ENCODE measurements at places on chromosomes 13 and 19.

GRCh38 chr13:104898484-104898883 is 1637.0 kb downstream of the EFNB2 start:
- no peak for DNase-seq

- no peak for DNase-seq
Measured at GRCh38 chr19:6069268-6069791, 41.0 kb downstream of the RFX2 start.

- peak; percentile 50 for DNase-seq
Measured at GRCh38 chr13:32045982-32046785, 14.6 kb downstream of the FRY start.

DNA sequence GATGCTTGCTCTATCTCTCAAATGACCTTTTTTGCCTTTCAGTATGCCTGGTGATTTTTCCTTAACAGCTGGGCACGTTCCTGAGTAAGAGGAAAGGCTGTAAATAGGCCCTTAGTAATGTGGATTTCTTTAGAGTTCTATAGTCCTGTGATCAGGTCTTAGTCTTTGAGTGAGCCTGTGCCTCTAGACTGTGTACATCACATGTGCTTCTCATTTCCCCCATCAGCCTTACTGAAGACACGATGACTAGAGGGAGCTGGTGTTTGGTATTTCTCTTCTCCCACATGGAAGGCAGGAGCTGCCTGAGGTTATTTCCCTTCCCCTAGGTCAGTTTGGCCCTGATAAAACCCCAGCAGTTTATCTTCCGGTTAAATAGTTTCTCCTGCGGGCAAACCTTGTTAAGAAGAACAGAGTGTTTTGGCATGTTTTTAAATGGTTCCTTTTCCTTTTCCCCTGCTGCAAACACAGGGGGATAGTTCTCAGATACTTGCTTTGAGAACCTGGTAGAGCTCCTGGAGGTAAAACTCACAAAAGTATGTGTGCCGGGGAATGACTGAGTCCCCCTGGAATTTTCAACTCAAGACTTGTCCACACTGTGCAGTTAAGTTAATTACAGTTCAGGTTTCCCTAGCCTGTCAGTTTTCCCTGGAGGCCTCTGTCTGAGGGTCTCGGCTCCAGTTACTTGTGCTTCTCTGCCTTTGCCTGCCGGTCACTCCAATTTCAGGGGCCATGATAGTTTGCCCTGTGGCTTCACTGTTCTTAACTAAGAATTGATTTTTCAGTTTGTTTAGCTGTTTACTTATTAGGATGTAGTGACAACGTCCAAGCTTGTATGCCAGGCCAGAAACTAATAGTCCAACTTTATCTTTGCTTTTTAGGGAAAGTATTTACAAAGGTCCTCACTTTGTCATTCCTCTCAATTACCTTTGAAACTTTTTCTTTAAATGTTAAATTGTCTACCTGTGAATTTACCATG is 94.4 kb downstream of the URI1 start:
- DNase-seq = no peak

GRCh38 chr13:76663592-76664335 is 222.4 kb downstream of the KCTD12 start:
- DNase-seq = peak; percentile 54

DNA sequence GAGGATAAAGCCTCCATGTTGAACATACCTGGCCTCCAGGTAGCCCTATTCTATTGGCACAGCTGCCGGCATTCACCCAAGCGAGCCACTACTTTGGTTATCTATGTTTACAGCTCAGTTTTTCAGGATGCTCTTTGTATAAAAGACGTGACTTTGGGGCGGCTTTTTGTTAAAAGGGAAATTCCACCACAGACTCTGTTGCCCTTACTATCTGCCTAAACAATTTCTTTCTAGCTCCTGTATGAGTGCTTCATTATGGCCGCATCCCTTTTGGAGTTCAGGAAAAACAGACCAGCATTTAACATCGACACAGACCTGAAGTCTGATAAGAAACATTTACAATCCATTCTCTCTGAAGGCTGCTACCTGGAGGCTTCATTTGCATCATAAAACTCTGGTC is 9.1 kb upstream of the IGSF23 start:
- DNase-seq = no peak

- DNase-seq = peak; percentile 92
Measured at GRCh38 chr13:44259045-44260027, 114.3 kb upstream of the SERP2 start.

DNA sequence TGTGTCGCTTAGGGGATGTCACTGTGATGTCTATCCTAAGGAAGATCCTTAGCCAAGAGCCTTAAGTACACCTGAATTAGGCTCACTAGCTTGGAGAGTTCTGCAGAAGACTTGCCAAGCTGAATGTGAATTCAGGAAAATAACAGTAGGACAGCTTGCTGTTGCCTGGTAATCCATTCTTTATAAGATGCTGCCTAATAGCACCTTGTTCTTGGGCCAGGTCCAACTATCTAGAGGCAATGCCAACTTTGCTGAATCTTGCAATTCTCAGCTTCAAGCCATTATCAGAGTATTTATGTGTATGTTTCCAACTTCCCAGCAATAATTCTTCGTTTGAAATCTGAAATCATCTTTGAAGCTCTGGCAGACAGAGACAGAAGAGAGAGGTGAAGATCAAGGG is 102.8 kb downstream of the PCDH17 start:
- no peak for DNase-seq

DNA sequence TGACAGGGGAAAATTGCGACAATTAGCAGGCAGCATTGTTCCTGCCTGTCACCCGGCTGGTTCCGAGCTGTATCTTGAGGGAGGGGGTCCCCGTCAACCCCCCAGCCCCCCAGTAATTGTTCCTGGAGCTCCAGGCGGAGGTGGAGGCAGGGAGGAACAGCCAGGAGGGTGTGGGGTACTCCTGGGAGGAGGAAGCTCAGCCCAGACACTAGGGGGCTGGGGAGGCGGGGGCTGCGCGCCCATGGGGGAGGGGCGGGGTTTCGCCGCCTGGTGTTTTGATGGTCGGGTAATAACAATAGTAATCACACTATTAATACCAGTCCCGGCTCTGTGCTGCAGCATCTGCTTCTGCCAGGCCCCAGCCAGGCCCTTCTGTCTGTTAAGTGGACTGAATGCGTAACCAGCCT is 8.6 kb downstream of the NPAS1 start:
- DNase-seq = no peak

DNA sequence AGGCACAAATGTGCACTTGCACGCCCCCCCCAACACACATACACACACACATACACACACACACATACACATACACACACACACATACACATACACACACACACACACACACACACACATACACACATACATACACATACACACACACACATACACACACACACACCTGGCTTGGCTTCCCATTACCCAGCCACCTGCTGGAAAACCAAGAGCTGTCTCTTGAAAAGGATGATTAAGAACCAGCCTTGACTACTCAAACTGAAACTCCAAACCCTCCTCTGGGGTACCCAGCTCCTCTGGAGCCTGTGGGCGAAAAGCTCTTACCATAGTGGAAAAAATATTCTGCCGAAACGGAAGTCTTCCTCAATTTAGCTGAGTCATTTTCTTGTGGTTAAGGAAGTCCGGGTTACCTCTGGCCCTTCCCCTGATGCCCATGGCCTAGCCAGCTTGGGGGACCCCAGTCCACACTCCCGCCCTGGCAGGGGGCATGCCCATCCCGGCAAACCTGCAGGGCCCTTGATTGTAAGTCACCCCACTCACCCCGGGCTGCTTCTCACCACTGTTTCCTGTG is 21.9 kb downstream of the CEBPA start:
- DNase-seq = no peak

GRCh38 chr19:45140533-45140932 is 20.2 kb downstream of the NKPD1 start:
- DNase-seq = no peak

DNA sequence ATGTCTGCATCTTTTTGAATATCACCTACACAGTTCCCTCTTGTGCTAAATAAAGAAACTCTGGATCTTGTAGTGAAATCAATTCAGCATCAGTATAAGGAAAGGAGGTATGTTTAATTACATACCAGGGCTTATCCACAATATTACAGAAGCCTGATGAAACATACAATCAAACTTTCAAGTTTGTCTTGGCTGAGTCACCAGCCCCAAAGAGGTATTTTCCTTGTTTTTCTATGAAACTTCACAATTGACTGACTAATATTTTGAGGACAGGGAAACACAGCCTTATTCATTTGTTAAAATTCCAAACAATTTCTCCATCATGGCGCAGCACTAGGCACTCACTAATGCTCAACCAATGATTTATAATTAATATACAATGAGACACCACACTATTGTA is 952.4 kb downstream of the PCDH17 start:
- no peak for DNase-seq

DNA sequence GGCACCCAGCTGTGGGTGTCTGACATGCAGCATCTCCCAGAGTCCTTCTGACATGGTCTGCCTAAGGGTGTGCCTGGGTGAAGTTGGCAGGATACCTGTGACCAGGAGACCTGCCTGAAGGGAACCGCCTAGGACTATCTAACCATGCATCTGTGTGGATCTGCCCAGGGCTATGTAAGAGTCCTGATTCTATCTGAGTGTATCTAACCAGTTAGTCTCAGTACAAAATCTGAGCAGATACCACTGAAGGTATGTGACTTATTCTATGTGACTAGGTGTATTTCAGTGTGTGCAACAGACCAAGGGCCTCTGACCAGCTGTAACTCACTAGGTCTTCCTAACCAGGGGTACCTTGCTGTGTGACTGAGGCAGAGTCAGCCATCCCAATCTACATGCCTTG is 28.2 kb upstream of the FBL start:
- DNase-seq = no peak

GRCh38 chr13:113934576-113934975 is 39.3 kb downstream of the C13orf46 start:
- no peak for DNase-seq

DNA sequence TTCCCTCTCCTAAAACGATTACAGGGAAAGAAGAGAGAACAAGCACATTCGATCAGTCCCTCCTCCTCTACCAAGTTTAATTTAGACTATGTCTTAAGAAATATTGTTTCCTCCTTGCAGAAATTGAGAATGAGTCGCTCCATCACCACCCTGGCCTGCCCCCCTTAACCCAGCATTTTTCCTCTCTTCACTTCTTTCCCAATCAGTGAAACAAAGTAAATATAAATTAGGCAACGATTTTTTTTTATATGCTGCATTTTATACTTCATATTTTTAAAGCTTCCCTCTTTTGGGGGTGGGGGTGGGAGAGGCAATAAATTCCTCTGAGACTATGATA is 300.0 kb downstream of the SPRY2 start:
- DNase-seq = no peak

DNA sequence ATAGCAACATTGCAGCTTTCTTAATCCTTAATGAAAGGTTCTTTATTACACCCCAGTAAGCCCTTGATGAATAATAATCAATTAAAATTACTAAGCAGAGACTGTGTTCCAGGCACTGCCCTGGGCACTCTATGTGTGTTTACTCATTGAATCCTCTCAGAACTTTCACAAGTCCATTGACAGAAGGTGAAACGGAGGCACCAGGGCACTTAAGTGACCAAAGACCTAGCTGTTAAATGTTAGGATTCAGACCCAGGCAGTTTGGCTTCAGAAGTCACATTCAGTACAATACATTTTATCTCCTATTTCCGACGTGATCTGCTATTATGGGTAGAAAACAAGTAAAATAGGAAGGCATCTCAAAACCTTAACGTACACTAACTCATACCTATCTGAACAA is 2.7 kb downstream of the GPR183 start:
- no peak for DNase-seq

GRCh38 chr19:43439032-43439708 is 24.5 kb downstream of the TEX101 start:
- DNase-seq = peak; percentile 37

- DNase-seq = no peak
Measured at GRCh38 chr19:29489172-29489951, 36.4 kb upstream of the VSTM2B start.

DNA sequence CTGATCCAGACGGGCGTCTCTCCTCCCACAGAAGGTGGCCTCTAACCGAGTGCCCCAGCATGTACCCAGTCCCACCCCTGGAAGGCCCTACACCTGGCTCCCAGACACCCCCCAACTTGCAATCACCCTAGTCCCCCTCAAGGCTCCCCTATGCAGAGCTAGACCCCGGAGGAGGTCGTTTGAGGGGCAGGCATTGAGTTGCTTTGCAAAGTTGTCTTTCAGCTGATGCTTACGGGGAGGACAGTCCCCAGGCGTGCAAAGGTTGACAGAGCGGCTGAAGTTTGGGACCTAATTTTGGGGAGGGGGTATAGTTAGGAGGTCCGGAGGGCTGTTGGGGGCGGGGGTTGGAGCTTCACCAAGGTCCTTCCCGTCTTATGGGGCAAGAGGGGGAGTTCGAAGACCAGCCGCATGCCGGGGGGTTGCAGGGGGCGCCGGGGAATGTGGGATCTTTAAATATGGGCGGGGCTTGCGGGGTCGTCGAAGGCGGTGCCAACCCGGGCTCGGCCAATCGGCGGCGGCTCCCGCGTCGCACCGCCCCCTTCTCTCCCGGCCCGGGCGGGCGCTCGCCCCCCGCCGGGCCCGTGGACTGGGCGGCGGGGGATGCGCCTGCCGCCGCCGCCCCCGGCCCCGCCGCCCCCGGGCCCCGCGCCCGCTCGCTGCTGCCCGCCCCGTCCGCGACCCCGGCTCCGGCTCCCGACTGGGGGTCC is at the start of gene KCNN1:
Gene KCNN1 (plus strand): TSS at position 558 of the 707 bp plus-strand sequence. CDS start 6,782 bp downstream, outside the sequence.
- DNase-seq = no peak

DNA sequence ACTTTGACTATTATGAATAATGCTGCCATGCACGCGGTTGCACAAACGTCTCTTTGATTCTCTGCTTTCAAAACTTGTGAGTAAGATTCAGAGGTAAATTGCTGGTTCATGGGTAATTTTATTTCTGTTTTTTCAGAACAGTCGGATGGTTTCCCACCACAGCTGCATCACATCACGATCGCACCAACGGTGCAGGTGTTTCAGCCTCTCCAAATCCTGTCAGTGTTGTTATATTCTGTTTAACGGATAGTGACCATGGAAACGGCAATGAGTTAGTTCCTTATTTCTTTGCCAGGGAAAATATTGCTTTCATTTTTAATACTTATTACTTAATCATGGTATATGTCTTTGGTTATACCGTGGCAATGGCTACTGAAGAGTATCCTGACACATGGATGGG is 19.1 kb upstream of the ZNF835 start:
- DNase-seq = no peak

DNA sequence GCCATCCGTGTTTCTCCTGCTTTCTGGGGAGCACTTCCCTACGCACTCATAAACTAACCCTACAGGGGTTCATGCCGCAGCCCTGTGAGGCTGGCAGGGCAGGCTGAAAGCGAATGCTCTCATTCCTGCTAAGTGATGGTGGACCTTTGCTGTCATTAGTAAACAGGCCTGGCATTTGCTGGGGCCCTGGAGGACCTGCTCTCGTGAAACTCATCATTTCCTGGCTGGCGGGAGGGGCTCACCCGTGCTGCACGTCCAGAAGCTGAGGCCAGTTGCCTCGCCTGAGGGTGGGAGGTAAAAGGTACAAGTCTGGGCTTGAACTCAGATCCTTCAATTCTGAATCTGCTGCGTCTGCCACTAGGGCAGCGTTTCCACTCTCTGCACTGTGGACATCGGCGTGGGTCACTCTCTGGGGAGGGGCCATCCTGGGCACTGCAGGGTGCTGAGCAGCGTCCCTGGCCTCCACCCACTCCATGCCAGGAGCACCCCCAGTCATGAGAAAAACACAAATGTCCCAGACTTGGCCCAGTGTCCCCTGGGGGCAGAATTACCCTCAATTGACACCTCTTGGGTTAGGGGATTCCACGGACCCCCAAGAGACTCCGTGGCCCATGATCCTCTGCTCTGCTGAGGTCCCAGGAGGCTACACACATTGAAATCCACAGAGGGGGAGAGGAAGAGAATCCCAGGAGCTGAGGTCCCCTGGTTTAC is 7.0 kb downstream of the MOB3A start:
- DNase-seq = no peak

- DNase-seq = peak; percentile 62
Measured at GRCh38 chr13:34256236-34256635, 438.3 kb downstream of the RFC3 start.
